ENCODE measurements at places on chromosomes 13 and 19.

GRCh38 chr13:81907787-81908372 is 1567.0 kb upstream of the SPRY2 start:
- DNase-seq = no peak

DNA sequence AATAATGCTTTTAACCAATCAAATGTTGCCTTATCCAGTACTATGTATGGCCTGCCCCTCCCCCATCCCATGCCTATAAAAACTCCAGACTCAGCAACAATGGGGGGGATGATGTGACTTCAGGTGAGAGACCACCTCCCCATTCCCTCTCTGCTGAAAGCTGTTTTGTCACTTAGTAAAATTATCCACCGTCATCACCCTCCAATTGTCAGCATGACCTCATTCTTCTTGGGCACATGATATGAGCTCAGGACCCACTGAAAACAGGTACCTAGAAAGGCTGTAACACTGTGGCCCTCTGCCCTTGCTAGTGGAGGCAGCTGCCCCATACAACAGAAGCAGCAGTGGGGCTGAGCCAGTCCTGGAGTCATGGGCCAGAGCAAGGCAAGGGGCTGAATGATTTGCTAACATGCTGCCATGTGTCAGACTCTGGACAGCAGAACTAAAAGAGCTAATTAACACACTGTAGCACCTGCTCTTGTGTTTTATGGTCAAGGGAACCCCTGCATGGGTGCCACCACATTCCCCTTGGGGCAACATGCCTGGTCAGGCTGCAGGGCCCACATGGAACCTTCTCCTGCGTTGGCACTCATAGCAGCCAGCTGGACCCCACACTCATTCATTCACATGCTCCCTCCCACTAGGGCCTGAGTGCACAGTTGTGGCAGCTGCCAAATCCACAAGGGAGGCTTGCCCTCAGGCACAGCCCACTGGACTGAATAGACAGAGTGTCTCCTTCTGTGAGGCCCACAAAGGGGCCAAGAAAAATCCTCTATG is 722.2 kb upstream of the PCDH20 start:
- no peak for DNase-seq

GRCh38 chr19:15555021-15555420 is 46.7 kb downstream of the CYP4F22 start:
- no peak for DNase-seq

DNA sequence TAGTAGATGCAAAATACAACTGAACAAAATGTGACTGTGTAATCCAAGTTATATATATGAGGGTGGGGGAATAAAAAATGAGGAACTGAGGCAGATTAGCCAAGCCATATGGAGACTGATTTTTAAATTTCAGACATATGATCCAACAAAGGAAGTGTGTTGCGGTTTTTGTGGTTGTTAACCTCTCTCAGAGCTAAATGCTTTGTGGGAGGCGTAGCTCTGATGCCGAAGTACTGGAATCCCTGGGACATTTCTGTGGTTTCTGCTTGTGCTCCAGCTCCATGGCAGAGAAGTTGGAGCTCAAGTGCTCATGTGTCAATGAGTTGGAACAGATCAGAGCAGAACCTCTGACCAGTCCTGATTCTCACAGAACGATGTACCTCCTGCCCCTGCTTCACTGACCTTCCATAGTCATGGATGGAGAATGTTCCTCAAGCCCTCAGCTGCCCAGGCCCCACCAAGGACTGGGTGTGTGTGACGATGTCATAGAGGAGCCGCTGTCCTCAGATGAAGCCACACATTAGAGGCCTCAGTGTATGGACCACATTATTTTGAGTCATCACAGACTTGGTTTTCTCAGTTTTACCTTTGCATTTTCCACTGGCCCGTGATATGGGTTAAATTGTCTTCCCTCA is 107.6 kb downstream of the SOX1 start:
- DNase-seq = no peak

DNA sequence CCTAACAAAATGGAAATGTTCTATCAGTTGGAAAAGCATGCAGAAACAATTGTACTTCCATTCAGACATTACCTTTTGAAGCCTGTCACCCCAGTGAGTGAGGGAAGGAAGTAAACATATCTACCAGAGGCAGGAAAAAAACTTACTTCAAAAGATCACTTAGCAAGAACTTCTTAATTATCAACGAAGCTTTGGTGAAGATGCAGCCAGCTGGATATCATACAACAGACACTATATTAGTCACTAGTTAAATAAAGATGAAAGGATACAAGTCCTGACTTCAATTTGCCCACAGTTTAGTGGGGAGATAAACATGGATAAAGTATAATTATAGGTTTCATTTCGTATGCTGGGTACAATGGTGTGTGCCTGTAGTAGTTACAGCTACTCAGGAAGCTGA is 148.8 kb downstream of the TNFRSF19 start:
- no peak for DNase-seq

DNA sequence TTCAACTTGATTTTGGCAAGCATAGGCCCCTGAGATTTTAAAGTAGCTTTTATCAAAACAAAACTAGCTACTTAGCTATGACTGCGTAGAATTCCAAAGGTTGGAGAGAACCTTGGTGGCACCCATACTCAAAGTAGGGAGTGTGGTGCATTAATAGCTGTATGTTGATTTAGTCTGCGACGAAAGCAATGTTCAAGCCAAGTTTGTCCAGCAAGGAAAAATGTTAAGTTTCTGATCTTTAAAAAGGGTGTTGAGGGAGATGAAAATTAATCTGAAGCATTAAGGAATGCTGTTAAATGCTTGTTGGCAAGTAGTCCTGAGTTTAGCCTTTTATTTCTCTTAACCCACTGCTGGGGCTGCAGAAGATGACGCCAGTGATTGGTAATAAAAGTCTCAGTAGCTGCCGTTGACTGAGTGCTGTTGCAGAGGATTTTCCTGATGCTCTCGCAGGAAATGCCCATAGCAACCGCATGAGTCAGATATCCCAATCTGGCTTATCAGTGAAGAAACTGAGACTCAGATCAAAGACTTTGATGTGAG is 75.9 kb upstream of the RNF113B start:
- peak; percentile 58 for DNase-seq

GRCh38 chr13:75250526-75251178 is 231.3 kb downstream of the TBC1D4 start:
- DNase-seq = peak; percentile 79

DNA sequence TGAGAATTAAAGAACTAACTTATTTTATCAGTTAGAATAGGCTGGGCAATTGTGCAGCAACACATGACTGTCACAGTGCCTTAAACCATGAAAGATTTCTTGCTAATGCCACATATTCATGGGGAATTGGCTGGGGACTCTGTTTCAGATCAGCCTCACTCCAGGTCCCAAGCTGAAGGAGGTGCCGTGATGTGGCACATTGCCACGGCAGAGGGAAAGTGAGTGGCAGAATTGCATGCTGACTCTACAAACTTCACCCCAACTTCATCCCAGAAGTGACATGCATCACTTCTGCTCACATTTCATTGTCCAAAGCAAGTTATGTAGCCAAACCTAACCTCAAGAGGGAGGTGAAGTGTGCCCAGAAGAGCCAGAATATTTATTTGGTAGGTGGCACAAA is 37.8 kb downstream of the OLFM4 start:
- no peak for DNase-seq

GRCh38 chr19:39823686-39824085 is 10.3 kb downstream of the DYRK1B start:
- DNase-seq = no peak

- DNase-seq = no peak
Observed at GRCh38 chr19:45953676-45954075, 20.0 kb downstream of the NOVA2 start.

DNA sequence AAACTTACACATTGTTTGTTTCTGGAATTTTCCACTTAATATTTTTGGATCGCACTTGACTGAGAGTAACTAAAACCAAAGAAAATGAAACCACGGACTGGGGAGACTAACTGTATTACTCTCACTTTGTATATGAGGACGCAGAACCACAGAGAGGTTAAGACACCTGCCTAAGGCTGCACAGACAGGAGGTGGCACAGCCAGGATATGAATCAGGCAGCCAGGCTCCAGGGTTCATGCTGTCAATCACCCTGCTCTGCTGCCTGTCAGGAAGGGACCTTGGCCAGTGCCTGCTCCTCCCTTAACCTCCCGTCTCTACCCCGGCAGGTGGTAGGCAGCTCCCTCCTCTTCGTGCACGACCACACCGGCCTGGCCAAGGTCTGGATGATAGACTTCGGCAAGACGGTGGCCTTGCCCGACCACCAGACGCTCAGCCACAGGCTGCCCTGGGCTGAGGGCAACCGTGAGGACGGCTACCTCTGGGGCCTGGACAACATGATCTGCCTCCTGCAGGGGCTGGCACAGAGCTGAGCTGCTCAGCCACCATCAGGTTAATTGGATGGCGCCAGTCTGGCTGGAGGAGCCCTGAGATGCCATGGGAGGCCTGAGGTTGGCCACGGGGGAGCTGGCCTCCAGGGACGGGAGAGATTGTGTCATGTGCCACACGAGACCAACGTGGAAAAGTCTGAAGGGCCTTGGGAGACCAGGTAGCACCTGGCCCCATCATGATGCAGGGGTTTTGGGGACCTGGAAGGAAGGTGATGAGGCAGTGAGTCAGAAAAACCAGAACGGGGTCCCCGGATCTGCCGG is 11.0 kb downstream of the ACTMAP start:
- DNase-seq = no peak

GRCh38 chr13:32964987-32965386 is 51.2 kb upstream of the KL start:
- no peak for DNase-seq

DNA sequence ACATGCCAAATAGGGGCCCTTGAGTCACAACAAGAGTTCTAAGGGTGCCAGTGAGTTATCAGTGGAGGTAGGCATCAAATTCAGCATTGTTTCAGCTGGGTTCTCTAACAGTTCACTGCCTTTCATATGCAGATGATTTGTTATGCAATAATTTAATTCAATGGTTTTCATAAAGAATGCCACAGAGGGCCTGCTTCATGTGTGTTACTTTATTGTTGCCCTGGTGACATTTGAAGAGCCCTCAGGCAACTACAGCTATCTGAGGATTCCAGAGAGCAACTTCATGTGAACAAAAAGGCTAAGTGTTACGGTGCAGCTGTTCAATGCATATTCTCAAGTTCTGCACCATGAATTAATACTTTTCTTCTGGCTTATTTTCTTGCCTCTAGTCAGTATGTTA is 43.1 kb upstream of the STARD13 start:
- peak; percentile 41 for DNase-seq

DNA sequence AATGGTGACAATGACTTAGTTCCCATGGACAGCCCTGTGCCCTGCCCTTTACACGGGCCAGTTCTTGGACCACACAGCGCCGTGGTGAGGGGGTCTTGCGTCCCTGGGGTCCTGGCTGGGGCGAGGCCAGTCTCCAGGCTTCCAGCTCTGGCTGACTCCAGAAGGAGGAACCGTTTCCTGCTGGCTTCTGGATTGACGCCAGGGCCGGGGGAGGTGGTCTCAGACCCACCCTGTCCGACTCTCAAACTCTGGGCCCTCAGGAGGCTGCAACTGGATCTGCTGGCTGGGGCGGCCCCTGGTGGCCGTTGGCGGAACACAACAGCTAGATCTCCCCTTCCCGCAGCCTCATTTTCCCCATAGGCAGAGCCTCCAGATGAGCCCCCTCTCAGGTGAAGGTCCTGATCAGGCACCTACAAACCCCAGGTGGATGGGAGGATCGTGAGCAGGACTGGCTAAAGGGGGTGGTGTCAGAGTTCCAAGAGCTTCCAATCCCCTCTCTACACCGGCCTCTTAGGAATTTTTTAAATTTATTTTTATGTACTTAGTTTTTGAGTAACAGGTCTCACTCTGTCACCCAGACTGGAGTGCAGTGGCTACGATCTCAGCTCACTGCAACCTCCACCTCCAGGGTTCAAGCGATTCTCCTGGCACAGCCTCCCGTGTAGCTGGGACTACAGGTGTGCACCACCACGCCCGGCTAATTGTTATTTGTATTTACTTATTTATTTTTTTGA is 8.0 kb downstream of the CCDC194 start:
- DNase-seq = peak; percentile 68

DNA sequence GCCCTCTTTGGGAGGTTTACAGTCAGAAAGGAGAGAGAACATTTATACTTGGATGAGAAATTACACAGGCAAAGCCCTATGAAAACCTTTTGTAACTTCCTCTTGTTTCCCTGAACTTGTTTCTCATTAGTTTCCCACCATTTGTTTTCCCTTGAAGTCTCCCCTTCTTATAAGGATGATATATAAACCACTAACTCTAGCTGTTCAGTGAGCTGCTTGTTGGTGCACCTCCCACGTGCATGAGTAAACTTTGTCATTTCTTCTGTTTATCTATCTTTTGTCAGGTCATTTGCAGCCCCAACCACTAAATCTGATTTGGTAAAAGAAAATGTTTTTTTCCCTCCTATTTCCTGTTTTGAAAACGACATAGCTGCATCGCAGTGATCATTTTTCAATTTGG is 919.9 kb downstream of the SLITRK1 start:
- no peak for DNase-seq

DNA sequence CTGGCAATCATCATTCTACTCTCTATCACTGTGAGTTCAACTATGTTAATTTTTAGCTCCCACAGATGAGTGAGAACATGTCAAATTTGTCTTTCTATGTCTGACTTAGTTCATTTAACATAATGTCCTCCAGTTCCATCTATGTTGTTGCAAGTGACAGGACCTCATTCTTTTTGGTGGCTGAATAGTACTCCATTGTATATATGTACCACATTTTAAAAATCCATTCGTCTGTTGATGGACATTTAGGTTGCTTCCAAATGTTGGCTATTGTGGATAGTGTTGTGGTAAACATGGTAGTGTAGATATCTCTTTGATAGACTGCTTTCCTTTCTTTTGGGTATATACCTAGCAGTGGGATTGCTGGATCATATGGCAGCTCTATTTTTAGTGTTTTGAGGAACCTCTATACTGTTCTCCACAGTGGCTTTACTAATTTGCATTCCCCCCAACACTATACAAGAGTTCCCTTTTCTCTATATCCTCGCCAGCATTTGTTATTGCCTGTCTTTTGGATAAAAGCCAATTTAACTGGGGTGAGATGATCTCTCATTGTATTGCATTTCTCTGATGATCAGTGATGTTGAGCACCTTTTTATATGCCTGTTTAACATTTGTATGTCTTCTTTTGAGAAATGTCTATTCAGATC is 124.1 kb downstream of the PCCA start:
- no peak for DNase-seq

DNA sequence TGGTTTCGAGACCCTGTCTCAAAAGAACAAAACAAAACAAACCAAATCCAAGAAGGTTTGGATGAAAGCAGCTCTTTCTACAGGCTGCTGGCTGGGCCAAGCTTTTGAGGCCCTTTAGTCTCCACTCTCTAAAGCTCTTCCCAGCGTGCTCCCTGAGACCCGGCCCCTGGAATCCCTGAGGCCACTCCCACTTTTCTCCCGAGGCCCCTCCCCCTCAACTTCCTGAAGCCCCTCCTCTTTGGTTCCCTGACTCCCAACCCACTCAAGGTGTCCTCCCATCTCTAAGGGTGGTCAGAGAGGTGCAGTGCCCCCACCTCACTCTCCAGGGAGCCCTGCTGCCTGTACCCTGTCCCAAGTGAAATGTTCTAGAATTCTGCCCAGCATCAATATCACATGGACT is 10.6 kb downstream of the ERICH6B start:
- no peak for DNase-seq

Data from cardiac muscle cell (in vitro differentiated cells and primary cell).